Dermis microvascular lymphatic vessel endothelial cell (primary cell): ENCODE measurements at places on chromosomes 16 and 17.

DNA sequence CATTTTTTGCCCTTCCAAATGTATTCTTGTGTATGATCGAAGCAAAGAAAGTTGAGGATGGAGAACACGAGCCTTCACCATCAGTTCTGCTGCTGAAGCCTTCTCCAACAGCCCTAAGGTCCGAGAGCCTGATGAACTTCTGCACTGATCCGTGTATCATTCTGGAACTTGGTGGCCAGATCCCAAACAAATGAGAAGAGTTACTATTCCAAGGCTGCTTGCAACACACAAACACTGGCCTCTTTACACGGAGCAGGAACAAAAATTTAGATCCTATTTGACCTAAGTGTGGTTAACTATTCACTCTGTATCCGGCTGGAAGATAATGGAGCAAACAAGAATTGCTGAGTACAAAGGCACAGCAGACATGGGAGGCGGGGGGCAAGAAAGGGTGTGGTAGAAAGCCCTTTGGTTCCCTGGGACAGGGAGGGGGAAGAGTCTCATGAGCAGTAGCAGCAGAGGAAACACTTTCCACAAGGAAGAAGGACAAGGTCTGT is 282.9 kb downstream of the SOX9 start:
- DNase-seq: no peak

DNA sequence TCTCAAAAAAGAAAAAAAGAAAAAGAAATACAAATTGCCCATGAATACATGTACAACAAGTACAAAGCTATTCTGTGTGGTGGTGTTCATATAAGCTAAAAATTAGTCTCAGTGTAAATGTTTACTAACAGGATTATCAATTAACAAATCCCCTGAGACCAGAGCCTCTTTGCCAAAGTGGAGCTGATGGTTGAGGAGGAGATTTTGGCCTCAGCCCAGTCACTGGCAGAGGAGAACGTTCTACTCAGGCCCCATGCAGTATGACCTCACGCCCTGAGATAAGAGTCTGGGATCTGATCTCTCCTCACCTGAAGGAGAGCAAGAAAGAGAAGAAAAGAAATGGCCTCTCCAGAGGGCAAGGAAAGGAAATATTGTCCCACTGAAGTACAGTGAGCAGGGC is 35.5 kb upstream of the NOL11 start:
- DNase-seq: no peak

DNA sequence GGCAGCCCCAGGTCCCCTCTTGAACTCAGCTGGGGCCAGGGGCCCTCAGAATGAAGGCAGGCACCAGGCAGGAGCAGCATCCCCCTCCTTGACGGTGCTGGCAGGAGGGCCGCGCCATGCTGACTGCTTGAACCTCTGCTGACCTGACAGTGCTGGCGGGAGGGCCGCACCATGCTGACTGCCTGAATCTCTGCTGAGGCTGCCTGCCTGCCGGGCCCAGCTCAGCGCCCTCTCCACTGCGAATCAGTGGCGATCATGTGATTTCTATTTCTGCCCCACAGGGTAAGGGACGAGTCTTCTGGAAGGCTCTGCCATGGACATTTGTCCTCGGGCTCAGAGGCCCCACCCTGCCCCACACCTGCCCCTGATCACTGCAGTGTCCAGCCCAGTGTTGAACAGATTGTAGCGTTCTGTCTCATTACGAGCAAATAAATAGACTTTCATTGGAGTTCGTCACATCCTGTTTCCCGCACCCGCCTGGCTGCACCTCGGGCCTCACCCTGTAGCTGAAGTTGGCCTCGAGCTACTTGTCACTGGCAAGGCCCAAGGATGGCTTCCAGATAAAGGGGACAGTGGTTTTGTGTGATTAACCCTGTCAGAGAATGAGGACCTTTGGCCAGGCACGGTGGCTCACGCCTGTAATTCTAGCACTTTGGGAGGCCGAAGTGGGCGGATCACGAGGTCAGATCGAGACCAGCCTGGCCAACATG is 8.6 kb downstream of the C16orf90 start:
- DNase-seq: no peak

DNA sequence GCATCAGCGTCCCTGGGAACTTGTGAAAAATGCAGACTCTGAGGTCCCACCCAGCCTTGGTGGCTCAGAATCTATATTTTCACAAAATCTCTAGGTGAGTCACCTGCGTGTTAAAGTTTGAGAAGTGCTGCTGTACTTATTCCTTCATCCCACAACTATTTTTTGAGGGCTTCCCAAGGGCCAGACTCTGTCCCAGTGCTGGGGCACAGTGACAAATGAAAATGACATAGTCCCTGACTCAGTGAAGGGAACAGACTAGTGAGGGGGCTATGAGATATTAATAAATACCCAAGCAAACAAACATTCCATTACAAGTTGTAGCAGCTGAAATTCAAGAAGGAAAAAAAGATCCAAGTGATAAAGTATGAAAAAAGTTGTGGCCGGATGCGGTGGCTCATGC is 9.9 kb upstream of the EMP2 start:
- no peak for DNase-seq

DNA sequence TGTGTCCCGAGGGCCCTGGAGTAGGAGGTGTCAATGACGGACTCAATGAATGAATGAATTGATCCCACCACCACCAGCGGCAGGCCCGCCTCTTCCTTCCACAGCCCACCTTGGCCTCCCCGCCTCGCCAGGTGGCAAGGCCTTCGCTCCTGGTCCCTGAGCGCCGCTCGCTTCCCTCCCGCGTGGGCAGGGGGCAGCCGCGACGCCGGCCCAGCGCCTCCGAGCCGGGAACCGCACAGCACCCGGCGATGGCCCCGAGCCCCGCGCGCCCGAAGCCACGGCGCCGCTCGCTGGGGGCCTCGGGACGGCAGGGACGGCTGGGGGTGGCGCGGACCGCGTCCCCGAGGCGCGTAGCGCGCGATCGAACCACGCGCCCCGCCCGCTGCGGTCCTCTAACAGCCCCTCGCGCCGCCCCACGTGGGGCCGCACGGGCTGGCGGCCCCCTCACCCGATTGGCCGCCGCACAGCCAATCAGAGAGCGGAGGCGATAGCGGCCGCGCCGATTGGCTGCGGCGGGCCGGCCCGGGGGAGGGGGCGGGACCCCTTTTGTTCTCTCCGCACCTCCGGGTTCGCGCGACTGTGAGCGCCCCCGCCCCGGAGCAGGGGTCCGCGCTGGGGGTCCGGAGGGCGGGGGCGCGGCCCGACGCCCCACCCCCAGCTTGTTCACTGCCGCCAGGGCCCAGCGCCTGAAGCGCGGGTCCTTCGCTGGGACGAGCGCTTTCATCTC is 31.4 kb downstream of the ACTG1 start:
- peak; percentile 85 for DNase-seq

DNA sequence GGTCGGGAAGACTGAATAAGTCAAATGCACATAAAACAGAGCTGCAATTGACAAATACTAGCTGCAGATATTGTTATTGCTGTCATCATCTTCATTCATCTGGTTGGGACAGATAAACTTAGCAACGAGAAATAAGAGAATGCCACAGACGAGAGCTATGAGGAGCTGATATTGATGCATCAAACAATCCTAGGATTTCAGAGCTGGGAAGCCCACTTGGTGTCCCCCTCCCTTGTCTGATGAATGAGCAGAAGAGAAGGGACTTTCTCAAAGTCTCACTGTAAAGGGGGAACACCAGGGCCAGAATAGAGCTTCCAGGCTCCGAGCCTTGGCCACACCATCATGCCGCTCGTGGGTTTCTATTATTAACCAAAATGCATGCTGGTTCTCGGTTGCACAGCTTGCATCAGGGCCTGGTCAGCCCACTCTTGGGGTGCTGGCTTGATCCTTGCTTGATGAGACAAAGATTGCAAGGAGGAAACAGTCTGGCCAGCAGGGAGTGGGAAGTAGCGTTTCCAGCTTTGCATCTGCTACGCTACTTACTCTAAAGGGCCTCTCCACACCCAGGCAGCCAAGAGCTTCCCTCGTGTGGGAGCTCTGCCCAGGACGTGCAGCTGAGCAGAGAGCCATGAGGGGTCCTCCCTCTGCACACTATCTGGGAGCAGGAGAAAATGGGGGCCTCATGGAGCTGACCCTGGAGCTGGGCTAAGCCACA is 28.4 kb upstream of the EMP2 start:
- no peak for DNase-seq

GRCh38 chr16:78628461-78629045 is 529.1 kb downstream of the WWOX start:
- peak; percentile 5 for DNase-seq

DNA sequence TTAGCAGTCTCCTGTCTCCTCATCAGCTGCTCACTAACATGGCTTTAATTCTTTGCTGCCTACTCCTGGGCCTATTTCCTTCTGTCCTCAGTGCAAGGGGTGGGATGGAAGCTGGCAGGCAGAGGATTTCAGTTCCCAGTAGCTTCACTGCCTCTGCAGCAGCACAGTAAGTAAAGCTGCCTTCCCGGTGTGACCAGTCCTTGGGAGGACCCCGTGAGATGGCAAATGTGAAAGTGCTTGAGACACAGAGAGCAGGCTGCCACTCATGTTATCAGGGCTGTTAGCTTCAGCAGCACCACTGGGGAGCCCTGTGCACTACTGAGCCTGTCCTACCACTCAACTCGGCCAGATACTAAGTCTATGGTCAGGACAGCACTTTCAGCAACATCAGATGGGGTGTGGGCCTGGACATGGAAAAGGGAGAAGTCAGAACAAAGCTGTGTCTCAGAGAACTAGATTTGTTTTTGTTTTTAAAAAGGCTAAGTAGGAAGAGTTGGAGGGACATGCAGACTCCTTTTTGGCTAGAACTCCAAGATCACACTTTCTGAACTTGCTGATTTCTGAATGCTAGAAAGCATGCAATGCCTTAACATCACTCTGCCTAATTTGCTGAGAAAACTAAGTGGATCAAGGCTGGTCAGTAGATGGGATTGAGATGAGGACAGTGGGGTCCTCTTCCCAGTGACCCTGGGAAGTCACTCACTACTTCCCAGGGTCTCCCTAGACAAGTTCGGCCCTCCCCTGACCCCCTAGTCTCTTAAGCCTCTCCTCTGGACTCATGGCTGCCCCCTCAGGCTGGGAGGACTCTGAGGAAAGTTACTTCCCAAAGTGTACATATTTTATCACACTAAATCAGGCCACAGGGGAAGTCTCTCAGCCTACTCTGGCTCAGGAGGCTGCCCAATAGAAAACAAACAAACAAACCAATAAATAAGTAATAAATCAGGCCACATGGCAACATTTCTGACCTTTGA is 1.1 kb downstream of the ACSF2 start:
- peak; percentile 23 for DNase-seq

DNA sequence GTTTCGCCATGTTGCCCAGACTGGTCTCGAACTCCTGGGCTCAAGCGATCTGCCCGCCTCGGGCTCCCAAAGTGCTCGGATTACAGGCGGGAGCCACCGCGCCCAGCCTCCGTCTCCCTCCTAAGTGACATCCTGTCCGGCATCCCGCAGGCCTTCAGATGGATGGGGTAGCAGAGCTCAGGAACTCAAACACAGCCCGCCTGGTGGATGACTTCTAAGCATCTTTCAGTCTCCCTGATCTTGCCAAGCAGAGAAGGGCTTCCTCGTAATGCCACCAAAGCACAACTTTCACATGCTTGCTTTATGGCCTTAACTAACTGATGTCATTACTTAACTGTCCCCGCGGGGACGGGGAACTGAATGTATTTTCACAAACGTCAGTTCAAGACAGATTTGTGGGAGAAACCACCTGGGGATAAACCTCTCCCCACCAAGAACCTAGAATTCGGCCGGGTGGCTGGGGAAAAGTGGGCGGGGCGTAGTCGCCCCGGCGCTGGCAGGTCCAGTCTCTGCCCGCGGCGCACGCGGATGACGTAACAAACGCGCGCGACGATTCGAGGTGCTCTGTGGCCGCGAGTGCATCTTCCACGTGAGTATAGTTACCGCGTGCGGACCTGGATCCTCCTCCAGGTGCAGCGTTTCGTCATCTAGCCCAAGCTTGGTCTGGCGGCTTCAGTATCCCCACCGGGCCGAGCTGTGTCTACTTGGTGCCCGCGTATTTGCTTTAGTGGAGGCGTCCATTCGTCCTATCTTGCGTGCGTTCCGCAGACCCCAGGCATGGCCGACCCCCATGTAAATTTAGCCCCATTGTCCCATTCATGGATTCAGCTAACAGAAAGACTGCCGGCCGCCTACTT is at the start of gene PFAS:
PFAS (plus strand) TSS at position 539 of the 857 bp plus-strand sequence. CDS start 4,649 bp downstream, outside the sequence.
- DNase-seq: peak; percentile 82

GRCh38 chr17:57266902-57267311 is 10.6 kb downstream of the MSI2 start:
- DNase-seq: no peak

DNA sequence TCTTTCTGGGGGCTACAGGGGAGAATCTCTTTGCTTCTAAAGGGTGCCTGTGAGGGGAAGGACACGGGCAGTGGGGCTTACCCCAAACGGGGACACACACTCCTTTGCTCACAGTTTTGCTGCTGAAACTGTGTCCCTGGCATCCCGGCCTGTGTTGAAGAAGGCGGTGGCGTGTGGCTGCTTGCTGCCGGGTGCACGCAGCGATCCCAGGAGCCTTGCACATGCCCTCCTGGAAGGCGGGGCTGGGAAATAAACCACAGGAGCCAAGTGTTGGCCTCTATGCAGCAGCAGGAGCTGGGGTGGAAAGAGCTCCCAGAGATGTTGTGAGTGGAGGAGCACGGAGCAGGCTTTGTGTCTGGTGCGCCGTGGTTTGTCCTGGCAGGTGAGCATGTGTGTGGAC is 131.0 kb upstream of the CIBAR2 start:
- DNase-seq: no peak

DNA sequence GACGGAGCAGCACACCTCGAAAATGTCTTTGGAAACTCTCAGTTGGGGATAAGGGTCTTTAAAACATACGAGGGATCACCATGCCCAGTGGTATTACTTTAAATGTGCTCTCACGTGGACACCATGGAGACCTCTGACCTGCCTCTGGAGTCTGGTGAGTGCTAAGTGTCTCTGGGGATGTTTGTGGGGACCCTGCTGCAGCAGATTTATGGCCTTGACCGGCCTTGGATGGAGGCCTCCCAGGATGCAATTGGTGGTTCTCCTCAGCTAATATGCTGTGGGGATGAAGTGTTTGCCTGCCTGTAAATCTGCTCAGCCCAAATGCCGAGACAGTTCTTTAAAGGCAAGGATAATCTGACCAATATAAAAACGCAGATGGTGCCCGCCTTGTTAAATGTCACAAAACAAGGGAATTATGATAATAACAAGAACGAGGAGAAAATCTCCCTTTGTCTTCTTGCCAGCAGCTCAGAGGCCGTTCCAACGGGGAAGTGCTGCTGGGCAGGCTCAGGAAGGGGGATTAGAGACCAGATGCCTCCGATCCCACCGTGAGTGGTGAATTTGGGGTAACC is 154.4 kb downstream of the ABCC12 start:
- DNase-seq: no peak

DNA sequence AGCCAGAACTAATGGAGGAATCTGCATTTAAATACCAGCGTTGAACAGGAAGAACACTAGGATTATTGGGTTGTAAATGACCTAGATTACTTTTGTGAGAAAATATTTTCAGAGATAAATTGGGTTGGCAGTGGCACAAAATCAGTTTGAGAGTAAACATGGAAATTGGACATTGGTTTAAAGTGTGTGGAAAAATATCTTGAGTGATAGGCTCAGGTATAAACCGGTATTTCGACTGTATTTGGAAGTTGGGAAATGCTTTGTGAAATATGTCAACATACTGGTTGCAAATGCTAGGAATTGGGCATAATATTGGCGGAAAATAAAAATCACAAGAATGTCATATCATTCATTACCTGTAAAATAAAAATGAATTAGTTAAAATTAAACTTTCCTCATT is 15.1 kb downstream of the PRKAR1A start:
- no peak for DNase-seq
